RPMI7951 (cell line): ENCODE measurements at places on chromosomes 2 and 18.

DNA sequence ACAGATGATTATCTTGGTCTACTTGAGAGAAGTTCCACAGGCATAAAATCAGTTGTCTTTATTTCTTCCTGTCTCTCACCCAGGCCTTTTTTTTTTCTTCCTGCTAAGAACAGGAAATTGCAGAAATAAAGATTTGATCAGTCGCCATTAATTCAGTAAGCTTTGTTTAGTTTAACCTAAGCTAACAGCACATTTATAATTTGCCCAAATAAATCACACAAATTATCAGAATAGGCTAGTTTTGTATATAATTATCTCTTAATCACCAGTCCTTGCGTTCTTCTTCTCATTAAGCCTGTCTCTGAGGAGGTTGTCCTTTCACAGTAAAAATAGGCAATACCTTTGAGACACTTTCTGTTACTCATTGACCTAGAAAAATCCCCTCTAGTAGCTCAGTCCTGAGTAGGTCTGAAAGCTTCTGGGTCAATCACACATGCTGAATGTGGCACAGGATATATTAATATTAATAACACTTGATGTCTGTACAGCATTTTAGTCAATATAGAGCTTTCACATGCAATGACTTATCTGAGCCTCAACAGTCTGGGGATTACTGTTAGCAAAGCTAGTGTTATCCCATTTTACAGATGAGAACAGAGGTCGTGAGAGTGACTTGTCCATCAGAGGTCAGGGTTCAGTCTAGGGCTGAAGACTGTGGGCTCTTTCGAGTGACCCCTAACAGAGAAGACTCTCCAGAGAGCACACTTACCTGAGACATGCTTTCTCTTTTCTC, 11.2 kb upstream of the STK17B start:
- no peak for DNase-seq

- DNase-seq = no peak
These were observed 319.0 kb downstream of the STK39 start for GRCh38 chr2:167928434-167928833.

- peak; percentile 85 for DNase-seq
These were observed 31.1 kb upstream of the STK39 start for GRCh38 chr2:168278424-168278888.

DNA sequence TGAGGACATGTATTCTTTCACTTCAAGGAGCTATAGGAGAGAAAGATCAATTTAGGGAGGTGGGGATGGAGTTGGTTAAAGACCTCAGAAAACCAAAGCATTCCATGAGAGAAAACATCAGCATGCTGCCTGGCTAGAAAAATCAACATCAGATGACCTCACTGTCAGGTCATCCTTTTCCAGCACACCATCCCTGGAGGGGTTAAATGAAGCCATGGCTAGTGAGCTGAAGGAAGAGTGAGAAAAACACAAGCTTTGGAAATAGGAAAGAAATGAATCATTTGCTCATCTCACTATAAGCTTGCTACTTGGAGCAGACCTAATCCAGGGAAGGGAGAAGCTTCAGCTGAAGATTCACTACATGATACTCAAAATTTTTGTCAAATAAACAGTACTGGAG, 109.5 kb upstream of the ITGB6 start:
- peak; percentile 72 for DNase-seq

- DNase-seq = no peak
These were observed 259.0 kb downstream of the LOXHD1 start for GRCh38 chr18:46398005-46398404.

GRCh38 chr2:47265158-47265557, 110.0 kb upstream of the STPG4 start:
- no peak for DNase-seq

- no peak for DNase-seq
These were observed 47.2 kb upstream of the STON1 start for GRCh38 chr2:48482769-48483168.

- DNase-seq = peak; percentile 8
These were observed 679.5 kb downstream of the KCNJ3 start for GRCh38 chr2:155377931-155378444.

DNA sequence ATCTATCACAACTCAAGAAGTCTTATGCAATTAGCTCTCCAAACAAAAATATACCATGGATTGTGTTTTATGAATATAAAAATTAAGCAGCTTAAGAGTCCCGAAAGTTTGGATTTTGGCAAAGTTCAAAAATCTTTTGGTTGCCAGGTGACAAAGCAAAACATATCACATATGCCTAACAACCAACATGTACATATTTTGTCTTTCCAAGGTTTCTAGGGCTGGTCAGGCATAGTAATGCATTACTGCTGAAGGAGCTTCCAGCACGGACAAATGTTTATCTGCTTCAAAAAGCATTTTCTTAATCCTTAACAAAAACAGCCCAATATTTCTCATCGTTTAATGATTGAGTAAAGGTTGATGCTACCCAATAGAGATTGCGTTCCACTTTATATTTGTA, 1327.1 kb upstream of the ZEB2 start:
- no peak for DNase-seq

- no peak for DNase-seq
These were observed 94.8 kb upstream of the HNRNPA3 start for GRCh38 chr2:177117755-177118154.

DNA sequence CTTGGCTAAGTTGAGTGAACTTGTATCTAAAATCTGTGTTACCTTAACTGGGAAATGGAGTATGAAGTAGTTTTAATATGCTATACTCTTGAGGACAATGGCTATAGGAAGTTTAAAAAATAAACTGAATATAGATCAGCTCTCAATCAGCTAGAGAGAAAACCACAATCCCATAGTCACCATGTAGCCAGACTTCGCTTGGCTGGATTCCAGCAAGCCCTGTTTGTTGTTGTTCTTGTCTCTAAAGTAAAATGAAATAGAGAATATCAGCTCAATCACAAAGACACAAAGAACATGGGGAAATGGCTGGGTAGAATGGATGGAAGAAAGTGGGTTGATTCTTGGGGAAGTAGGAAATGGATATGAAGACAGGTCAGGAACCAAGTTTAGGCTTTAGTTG, 234.9 kb downstream of the PHLPP1 start:
- no peak for DNase-seq

GRCh38 chr18:8247700-8248099, 361.5 kb upstream of the RAB12 start:
- DNase-seq = no peak
